ENCODE measurements at places on chromosomes 2 and 18.

DNA sequence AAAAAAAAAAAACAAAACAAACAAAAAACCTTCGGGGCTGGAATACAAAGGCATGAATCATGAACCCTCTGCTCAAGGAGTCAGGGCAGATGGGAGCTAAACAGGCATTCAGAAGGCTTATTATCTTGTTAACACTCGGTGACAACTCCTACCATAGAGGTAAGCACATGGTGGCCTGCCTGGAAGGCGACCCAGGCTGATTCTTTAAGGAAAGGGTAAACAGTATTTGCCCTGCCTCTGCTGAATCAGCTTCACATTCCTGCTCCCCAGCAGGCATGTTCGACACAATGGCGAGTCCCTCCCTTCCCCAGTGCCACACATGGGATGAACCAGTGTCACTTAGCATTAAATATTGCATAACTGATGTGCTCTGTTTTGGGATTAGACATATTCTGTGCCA is 191.9 kb downstream of the ARL4C start:
- peak; percentile 25 for DNase-seq

DNA sequence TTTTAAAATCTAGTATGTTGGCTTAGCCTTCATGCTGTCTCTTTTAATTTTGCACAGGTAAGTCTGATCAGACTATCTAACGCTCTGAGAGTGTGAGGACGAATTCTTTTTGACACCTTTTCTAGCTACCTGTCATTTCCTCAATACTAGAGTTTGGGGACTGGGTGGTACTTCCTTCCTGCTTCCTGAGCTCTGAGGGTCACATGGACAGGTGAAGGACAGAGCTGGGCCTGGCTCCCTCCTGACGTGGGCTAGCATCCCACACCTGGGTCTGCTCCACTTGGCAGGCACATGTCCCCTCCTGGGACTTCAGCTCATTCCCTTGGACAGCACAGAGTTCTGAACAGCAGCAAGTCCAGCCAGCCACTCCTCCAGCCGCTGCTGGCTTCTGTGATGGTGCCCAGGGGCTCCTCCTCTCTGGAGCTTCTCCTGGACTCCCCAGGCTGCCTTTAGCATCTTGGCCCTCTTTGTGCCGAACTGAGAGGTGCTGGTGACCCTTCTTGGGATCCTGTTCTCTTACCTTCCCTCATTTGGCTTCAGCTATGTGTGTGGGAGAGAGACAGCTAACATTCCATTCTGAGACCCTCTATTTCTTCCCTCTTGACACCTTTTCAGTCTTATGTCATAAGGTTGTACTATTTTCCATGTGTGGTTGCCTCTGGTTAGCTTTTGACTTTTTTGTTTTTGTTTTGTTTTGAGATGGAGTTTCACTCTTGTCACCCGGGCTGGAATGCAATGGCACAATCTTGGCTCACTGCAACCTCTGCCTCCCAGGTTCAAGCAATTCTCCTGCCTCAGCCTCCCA is 106.9 kb downstream of the B3GNT2 start:
- no peak for DNase-seq

DNA sequence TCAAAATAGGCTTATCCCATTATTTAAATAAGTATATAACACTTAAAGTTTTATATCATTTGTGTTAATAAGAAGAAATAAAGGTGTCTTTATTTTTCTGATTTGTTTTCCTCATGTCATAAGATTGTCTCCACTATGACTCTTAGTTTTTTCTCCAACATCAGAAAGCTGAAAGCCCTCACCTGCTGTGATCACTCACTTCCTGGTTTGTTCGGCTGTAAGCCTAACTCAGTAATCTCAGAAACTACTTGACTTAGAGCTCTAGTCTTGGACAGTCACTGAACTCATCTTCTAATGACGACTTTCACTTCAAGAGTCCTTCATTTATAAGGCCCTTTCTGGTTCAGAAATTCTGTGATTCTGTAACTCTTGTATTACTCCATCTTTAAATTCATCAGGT is 311.0 kb downstream of the ZEB2 start:
- no peak for DNase-seq

DNA sequence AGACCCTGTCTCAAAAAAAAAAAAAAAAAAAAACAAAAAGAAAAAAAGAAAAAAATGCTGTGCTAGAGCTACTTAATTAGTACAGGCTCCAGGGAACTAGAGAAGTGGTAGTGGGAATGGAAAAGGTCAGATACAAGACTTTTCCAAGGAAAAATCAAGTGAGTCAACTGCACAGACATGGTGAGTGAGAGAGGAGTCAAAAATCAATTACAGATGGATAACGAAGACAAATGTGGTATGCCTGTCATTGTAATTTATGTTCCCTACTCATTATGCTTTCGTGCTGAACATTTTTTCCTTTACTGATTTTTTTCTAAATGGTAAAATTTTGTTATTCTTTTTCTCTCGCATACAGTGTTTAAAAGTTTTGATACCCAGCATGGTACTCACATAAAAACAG is 111.5 kb downstream of the MDH1 start:
- DNase-seq, result no peak

DNA sequence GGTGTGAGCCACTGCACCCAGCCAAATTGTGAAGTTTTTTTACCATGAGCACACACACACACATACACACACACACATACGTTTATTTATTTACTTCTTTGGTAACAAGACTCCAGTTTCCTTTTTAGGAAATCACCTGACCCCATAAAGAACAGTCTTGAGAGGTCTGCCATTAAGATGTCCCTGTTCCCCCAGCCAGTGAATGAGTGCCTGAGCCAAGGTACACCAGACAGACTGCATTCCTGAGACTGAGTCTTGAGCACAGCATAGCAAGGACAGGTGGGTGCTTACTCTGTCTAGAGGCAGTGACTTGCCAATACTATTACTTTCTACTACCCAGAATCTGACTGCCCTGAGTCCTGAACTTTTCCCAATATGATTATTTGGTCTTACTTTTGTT is 167.2 kb upstream of the SATB2 start:
- no peak for DNase-seq

DNA sequence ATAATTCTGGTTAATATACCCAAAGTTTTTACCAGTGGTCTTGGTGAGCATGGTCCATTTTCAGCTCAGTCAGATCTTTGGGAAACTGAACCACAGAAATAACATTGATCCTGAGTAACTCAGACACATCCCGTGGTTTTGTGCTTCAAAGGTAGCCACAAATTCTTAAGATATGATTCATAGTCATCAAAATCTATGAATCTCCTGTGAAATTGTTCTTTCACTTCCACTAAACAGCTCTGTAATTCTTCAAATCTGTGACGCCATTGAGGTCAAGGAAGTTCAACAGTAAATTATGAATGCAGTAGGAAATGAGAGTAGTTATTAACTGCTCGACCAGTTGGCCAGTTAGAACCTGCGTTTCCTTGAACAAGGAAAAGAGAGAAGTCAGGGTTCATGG is 147.3 kb downstream of the IRS1 start:
- DNase-seq, result peak; percentile 94

DNA sequence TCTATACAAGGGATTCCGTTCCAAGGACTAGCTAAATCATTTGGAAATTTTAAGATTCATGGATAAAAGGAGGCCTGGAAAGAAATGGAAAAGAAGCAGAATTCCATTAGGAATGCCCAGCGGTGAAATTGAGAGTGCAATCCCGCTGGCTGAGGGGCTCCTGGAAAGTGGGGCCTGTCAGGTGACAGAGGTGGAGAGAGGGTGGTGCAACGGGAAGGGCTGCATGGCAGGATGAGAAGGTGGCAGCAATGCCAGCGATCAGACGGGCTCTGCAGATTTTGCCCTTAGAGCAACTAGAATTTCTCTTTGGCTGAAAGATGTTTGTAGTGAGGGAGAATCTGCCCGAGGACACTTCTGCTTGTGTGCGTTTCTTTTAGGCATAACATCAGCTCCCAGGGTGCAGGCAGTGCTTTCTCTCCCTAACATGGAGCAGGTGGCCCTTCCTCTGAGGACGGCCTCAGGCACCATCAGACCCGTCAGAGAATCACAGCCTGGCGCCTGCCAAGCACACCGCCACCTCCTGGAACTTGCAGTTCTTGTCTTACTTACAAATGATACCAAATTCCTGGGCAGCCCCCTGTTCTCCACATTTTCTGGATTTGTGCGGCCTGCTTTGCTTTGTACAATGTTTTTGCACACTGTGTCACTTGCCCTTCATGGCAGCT is 261.6 kb downstream of the NDUFA10 start:
- no peak for DNase-seq

DNA sequence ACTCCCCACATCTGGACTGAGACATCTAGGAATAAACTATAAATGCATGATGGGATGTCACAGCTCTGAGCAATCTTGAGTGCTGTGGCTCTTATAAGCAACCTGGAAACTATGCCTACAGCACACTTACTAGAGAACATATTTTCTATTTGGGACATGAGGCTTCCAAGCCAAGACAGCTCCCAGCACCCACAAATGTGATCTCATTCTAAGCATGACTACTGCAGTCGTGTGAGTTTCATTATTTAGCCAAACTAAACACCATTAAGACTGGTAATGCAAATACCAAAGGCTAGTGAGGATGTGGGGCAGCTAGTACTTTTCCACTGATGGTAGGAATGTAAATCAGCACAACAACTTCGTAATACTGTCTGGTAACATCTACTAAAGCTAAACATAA is 72.5 kb downstream of the RTTN start:
- DNase-seq, result no peak

DNA sequence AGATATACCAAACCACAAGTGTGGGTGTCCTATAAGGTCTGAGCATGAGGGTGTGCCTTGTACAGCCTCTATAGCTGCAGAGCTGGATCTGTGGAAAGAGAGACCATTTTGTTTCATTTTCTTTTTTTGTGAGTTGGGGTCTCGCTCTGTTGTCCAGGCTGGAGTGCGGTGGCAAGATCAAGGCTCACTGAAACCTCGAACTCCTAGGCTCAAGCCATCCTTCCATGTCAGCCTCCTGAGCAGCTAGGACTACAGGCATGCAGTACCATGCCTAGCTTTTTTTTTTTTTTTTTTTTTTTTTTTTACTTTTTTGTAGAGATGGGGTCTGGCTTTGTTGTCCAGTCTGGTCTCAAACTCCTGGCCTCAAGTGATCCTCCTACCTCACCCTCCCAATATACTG is 10.7 kb downstream of the KIF3C start:
- no peak for DNase-seq

- no peak for DNase-seq
These were observed 24.6 kb upstream of the SPP2 start for GRCh38 chr2:234025891-234026401.

DNA sequence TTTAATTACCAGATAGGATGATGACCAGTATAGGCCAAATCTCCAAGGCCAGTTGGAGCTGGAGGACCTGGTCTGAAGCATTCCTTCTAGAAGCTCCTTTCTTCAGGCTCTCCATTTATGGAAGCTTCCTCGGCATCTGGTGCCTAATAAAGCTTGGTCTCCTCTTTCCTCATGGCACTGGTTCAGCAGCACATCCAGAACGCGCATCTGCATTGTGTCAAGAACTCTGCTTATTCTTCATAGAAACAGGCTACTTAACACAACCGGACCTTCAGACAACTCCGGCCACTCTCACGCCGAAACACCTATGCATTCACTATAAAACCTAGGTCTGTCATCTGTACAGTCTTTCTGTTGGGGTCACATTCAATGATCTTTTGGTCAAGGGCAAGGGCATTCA is 99.8 kb downstream of the COL6A3 start:
- no peak for DNase-seq

DNA sequence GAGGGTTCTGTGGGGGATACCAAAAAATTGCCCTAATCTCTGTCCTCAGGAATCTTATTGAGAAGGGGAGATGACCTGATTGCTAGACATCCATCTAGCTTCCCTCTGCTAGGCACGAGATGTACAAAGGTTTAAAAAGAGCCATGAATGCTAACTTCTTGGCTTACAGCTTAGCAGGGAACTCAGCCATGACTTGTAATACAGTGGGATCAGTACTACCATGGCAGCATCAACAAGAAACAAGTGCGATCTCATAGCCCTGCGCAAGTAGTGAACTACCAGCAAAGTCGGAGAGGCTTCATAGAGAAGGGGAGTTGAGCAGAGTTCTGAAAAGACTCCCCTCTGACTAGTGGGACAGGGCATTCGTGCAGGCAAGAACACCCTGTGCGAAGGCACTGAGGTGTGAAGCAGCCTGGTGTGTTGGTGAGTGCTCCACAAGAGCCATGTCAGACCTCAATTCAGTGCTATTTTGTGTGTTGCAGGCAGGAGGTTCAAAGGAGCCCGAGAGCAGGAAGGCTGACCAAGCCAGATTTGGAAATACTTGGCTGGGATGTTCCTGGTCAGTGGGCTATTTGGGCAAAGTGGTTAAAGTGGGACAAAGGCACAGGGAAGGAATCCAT is 130.0 kb downstream of the FMNL2 start:
- DNase-seq, result no peak

DNA sequence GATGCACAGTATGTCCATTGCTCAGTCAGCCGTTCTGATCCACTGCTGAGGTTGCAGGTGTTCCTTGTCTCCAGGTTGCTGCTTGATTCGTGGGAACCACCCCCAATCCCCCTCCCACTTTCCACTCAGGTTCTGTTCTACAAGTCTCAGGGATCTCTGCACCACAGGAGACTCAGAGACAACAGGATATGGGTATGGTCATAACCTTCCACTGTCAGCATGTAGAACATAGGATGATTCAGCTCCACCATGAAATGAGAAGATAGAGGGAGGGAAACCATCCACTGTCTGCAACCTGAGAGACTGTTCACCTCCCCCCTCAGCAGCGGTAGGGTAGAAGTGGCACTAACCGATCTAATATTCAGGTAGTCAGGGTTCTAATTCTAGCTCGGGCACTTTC is 19.0 kb upstream of the KLF7 start:
- no peak for DNase-seq

- DNase-seq, result no peak
These were observed 182.9 kb downstream of the IKZF2 start for GRCh38 chr2:212968284-212969081.

Measured in MV-4-11 (cell line).